Retinal pigment epithelial cell (primary cell): ENCODE measurements at places on chromosomes 12 and 14.

GRCh38 chr12:57590479-57590863, 521 bp upstream of the PIP4K2C start:
- no peak for DNase-seq

- DNase-seq: no peak
Observed at GRCh38 chr12:122322501-122322900, 56.2 kb upstream of the VPS33A start.

- no peak for DNase-seq
Observed at GRCh38 chr12:50621399-50622300, 116.9 kb downstream of the DIP2B start.

DNA sequence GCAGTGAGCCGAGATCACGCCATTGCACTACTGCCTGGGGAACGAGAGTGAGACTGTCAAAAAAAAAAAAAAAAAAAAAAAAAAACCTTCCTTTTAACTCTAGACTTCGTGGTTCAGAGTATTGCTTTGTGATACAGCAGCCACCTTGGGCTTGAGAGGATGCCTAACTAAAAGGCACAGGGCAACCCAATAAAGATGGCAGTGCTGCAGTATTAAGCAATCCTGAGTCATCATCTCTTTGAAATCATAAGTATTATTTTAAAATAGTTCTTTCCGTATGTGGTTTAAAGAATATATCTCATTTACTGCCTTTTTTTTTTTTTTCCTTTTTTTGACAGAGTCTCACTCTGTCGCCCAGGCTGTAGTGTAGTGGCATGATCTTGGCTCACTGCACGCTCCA, 116.1 kb downstream of the PLEKHA5 start:
- DNase-seq: no peak

- no peak for DNase-seq
Observed at GRCh38 chr12:109738209-109738608, 24.6 kb downstream of the FAM222A start.

GRCh38 chr12:32002848-32003493, 43.8 kb downstream of the RESF1 start:
- DNase-seq: no peak

DNA sequence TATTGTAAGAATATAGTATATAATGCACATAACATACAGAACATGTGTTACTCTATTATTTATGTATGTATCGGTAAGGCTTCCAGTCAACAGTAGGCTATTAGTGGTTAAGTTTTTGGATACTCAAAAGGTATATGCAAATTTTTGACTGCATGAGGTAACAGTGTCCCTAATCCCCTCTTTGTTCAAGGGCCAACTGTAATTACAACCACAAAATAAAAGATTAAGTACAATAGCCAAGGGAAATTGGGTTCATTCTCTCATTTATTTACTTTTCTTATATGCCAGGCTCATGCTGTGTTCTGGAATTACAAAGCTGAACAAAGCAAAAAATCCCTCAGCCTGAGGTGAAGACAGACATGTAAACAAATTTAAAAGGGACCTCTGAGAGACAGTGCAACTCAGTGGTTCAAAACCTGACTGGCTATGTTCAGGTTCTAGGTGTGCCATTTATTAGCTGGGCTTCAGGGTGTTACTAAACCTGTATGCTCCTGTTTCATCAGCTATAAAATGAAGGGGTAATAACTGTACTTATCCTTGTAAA, 43.4 kb upstream of the TSPAN8 start:
- no peak for DNase-seq

DNA sequence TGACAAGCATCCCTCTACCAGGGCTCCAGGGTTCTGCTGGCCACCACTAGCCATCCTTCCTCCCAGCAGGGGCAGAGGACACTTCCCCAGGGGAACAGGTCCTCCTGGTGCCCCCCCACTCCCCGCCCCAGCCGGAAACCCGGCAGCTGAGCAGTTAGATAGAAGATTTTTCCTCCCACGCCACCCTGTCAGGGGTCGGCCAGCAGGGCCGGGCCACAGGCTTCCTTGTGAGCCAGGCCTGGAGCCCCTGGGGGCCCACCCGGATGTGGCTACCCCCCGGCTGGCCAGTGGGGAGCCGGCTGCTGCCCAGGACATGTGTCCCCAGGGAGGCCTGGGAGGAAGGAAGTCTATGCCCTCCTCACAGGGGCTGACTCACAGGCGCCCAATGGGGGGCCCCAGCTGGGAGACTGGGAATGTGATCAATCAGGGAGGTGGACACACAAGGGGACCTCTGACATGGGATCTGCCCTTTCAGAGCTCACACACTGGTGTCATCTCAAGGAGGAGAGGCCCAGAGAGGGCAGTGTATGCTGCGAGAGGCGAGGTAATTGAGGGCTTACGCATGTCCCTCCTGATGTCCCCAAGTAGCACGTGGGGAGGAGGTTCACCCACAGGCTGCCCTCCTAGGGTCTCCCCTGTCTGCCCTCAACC, 4.2 kb downstream of the SH2B3 start:
- no peak for DNase-seq

DNA sequence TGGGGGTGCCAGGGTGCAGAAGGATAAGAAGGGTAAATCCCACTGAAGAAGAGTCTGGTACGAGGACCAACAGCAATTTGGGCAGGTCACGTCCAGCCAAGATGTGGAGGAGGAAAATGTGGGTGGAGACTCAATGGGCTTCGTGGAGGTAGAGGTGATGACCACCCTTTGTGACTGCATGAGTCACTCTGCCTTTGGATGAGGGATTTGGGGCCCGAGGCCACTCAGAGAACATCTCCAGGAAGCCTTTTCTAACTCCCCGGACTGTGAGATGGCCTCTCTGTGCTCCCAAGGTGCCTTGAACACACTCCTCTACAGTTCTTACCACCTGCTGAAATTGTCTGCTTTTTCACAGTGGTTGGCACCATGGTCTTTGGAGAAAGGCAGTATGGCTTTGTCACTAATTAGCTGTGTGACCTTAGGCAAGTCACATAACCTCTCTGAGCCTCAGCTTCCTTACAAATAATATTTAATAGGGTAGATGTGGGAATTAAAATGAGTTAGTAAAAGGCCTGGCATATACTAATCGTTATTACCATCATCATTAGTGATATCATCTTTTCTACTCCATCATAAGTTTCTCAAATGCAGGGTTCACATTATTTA, 67.0 kb upstream of the ARHGAP5 start:
- DNase-seq: no peak

GRCh38 chr12:121980191-121980891, 41.3 kb upstream of the BCL7A start:
- DNase-seq: no peak

GRCh38 chr14:34059925-34060650, 109.2 kb upstream of the EGLN3 start:
- DNase-seq: no peak

- DNase-seq: no peak
Observed at GRCh38 chr12:111407377-111408115, 1.8 kb downstream of the SH2B3 start.

GRCh38 chr14:48857366-48857765, 728.8 kb downstream of the RPS29 start:
- DNase-seq: no peak

DNA sequence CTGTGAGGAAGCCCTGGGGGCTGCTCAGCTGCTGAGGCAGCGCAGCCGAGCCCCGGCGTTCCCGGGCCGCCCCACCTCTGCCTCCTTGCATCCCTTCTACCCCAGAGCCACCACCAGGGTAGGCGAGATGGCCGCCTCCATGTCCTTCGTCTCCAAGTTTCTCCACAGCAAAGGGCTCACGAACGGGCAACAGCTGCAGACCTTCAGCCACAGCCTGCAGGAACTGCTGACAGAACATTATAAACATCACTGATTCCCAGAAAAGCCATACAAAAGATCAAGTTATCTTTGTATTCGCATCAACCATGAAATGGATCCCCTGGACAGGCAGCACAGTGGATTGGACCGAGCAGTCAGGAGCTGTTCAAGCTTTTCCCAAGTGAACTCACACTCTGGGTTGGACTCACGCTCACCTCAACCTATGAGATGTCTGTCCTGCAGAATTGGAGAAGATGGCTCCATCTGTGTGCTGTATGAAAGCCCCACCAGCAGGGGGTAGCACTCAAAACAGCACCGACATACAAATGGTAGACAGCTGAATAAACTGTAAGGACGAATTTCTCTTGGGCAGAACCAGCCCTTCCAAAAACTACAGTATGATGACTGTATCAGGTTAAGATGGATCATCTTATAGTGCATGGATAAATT, 19.4 kb upstream of the A2M start:
- DNase-seq: no peak

GRCh38 chr12:50120953-50121352, 8.9 kb downstream of the COX14 start:
- no peak for DNase-seq

- DNase-seq: no peak
Observed at GRCh38 chr12:78540606-78541336, 323.8 kb upstream of the SYT1 start.

DNA sequence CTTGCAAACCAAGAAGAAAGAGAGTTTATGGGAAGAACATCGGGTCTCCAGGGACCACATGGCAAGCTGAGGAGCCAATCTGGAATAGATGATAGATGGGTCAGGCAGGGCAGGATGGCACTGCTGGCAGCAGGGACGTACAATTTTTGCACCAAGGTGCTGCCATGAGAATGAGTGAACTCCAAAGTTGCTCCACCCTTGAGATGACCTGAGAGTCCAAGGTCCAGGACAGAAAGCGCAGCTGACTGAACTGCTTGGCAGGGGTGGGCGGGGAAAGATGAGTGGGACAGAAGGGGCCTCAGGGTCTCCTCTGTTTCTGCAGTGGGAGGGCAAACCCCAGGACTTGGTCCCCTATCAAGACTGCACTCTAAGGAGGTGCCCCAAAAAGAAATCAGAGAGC, 136.7 kb upstream of the GSC start:
- DNase-seq: no peak

DNA sequence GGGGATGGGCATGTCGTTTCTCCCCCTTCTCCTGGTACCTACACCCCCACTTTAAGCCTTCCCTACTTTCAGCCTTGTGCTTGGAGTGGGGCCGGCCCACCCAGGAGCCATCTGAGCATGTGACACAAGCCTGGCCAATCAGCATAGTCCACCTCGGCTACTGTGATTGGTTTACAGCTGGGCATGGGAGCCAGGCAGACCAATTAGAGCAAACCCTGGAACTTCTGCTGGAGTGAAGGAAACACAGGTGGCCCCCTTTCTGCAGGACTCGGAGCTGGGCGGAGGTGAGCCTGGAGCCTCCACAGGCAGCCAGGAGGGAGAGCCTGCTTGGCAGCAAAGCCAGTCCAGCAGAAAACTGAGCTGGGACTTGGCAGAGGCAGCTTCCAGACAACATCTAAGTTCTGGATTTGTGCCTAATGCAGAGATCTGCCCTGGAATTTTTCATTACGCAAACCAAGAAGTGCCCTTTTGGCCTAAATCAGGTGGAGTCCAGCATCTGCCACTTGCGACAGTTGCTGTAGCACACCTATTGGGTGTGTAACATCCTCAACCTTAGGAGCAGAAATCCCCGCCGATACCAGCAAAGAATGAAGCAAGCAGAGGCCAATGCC, 59.5 kb downstream of the SCARB1 start:
- peak; percentile 77 for DNase-seq

GRCh38 chr14:24353559-24354481, 14.0 kb upstream of the RIPK3 start:
- DNase-seq: no peak

DNA sequence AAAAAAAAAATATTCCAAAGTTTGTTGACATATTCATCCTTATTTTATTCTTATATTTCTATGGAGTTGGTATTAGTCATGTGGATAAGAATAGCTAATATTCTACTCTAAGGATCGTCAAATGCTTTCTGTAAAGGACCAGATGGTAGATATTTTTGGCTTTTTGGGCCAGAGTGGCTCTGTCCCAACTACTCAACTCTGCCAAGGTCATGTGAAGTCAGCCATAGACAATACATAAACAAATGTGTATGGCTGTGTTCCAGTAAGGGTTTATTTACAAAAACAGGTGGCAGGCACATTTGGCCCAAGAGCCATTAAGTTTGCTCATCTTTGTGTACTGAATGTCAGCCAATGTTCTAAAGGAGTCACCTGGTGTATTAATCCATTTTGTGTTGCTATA, 131.8 kb downstream of the TBX5 start:
- no peak for DNase-seq

GRCh38 chr12:27696864-27697564, 767 bp downstream of the REP15 start:
- no peak for DNase-seq

DNA sequence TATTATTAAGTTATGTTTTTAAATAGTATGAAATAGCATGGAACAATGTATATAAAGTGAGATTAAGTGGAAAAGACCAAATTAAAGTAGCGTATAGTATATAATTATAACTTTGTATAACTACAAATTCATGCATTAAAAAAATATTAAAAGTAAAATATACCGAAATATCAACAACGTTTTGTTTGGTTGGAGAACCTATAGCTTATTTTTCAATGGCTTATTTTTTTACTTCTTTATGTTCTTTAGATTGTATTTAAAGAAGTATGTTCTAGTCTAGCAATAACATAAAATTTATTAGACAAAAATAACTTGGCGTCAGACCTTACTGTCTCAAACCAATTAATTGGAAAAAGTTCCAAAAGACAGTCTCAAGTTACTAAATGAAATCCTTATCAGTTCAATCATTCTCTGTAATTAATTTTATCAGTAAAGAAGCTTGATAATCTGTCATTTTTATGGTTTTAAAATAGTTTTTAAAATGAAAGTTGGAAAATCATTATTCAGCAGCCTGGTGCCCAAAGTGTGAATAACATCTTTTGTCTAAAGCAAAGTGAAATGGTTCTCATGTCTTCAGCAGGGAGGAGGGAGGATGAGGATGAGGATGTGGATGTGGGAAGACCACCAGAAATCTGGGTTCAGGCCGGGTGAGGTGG, 46.7 kb downstream of the IRAK3 start:
- DNase-seq: no peak

- no peak for DNase-seq
Observed at GRCh38 chr12:117098361-117099217, 627 bp downstream of the TESC start.

- DNase-seq: peak; percentile 43
Observed at GRCh38 chr14:100688598-100689461, 37.9 kb upstream of the DLK1 start.

DNA sequence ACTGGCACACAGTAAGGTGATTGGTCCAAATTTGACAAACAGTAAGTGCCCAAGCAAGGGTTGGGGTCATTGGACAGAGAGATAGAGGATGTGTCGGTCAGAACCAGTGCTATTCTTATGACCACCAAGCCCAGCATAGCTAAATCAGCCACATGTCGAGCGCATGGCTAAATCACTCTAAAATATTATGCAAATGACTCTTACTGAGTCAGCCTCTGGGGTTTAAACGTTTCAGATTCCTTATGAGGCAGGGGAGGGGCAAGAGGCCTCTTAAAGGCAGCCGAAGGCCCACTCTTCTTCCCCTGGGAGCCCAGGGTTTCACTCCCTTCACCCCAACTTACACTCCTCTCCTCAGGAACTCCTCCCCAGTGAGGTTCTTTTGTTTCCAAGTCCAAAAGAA, 603 bp upstream of the ENDOU start:
- peak; percentile 36 for DNase-seq

DNA sequence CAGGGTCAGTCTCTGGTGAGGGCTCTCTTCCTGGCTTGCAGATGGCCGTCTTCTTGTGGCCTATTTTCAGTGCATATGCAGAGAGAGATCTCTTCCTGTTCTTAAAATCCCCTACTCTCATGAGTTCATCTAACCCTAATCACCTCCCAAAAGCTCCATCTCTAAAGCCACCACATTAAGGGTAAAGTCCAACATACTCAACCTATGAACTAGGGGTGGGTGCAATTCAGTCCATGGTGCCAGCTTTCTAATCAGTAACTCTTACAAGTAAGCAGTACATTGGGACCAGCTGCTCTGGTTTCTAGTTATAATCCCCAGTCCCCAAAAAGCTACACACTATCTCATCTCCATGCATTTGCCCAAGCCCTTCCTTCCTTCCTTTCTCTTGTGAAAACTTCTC, 365.1 kb downstream of the MED13L start:
- no peak for DNase-seq

GRCh38 chr12:109763201-109763841, 49.7 kb downstream of the FAM222A start:
- DNase-seq: peak; percentile 3
